ENCODE measurements at places on chromosomes 7 and 10.

DNA sequence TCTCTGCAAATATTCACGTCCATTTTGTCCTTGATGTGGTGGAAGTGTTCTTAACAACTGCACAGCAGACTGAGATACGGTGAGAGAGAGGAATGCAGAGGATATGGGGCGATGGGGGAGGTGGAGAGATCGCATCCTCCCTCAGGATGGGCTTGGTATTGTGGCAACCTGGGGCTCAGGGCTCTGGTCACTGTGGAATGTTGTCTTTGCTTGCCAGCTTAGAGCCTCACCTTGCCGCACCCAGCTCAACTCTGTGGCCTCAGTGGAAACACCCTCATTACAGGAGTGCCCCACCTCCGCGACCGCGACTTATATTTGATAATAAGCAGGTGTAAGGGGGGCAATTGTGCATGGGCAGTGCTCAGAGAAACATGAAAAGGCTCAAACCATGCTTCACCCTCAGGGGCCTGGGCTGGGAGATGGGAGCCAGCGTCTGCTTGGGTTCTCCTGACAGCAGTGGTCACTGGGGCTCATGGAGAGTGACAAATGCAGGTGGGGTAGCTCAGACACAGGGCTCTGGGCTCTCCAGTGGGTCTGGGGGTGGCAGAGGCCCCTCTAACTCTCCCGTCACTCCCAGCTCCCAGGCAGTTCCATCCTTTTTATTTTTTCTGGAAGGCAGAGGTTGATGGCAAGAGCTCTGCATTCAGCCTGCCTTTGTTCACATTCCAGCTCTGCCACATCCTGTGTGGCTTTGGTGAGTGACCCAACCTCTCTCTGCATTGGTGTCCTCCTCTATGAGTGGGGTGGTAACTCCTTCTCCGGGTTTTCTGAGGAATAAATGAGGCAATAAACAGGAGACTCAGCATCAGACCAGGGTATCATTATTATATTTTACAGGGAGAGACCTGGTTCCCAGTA lies 43.1 kb upstream of the EMX2 start:
- no peak for DNase-seq

GRCh38 chr7:82050792-82051191 lies 280.9 kb upstream of the HGF start:
- DNase-seq = no peak

DNA sequence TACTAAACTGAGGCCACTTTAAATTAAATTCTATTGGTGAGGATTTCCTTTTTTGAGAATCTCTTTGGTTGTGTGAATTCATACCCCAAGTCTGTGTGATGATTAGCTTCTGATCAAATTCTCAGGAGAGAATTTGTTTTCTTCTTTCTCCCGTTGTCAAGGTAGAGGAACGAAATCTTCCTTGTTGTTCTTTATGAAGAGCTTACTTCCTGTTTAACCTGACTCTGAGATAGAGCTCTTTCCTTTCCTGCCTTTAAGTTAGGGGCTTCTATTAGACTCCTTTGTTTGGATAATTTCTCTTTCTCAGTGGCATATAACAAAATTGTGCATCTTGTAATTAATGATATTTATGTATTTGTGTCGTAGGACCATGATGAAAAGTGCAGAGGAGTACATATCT lies 572.1 kb downstream of the REEP3 start:
- no peak for DNase-seq

GRCh38 chr7:135189221-135189662 lies 18.7 kb upstream of the CYREN start:
- no peak for DNase-seq

DNA sequence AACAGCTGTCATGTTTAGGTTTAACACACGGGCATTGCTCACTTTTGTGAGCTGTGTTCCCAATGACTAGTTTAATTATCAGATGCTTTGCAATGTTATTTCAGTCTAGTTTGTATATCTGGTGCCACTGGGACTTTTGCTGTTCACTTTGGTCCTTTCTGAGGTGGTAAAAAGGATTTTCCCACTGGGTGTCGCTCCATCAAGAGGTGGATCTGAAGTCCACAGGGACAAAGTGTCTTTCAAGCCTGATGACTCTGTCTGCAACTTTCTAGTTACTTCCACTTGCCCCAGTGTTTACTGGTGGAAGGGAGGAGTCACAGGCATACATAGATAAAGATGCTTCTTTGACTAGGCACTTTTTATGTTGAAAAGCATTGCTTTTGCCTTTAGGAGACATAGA lies 242.2 kb downstream of the HGF start:
- no peak for DNase-seq

GRCh38 chr7:12623885-12624498 lies 53.5 kb downstream of the SCIN start:
- no peak for DNase-seq

- no peak for DNase-seq
Observed at GRCh38 chr10:16674147-16674703, 143.0 kb downstream of the RSU1 start.

DNA sequence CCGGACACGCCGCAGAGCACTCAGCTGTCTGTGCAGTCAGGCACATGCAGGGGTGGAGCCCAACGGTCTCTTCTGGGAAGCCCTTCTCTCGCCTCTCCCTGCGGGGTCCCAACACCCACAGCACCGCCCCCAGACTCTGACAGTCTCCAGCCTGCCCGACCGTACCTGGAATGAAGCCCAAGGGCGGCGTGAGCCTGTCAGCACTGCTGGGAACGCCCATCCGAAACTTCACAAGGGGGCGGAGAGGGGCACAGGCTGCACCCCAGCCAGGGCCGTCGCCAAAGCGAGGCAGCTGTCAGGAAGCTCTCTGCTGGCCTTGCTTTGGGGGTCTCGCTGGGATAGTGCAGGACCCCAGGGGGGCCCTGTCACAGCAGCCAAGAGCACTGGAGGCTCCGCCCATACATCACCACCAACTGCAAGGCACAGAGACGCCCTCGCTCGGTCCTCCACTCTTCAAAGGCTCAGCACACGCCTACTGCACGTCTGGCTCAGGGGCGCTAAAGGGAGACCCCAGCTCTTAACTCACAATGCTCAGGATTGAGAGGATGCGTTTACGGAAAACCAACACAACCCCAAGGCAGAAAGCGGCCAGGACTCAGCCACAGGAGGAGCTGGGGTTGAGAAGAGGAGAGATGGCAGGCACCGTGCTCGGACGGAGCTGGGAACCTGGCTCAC lies 30.9 kb downstream of the MAD1L1 start:
- DNase-seq = no peak

DNA sequence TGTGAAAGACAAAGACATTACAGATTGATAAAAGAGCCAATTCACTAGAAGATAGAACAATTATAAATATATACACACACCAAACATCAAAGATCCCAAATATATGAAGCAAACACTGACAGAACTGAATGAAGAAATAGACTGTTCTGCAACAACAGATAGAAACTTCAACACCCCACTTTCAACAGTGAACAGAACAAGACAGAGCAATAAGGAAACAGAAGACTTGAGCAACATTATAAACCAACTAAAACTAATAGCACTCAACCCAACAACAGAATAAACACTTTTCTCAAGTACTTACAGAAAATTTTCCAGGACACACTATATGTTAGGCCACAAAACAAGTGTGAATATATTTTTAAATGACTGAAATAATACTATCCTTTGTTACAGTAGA lies 10.9 kb downstream of the CDCA7L start:
- DNase-seq = no peak

DNA sequence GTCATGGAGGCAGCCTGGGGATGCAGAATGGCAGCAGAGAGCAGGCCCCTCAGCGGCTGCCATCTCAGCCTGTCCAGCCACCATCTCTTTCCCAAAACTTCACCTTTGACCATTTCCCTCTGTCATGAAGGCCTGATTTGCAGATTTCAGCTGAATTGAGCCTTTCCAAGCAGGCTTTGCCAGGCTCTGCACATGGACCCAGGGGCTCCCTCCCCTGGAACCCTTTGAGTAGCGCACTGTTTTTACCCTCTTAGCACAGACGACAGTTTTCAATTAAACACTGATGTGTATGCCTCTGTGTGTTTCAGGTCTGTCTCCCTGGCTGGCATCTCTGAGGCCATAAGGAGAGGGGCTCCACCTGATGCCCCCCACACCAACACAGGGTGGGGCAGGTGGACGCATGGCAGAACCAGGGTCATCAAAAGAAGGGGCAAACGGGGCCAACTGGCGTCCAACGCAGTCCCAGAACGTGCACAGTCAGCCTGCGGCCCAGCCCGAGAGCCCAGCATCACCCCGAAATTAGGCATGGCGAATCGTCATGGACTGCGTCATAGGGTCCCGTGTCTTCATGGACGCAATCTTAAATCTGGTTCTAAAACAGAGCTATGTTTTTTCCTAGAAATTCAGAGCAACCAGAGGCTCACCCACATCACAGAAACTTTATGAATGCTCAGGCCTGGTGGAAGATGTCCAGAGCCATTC lies 185.0 kb upstream of the TCERG1L start:
- DNase-seq = no peak

GRCh38 chr10:58785354-58785753 lies 272.7 kb downstream of the BICC1 start:
- no peak for DNase-seq

DNA sequence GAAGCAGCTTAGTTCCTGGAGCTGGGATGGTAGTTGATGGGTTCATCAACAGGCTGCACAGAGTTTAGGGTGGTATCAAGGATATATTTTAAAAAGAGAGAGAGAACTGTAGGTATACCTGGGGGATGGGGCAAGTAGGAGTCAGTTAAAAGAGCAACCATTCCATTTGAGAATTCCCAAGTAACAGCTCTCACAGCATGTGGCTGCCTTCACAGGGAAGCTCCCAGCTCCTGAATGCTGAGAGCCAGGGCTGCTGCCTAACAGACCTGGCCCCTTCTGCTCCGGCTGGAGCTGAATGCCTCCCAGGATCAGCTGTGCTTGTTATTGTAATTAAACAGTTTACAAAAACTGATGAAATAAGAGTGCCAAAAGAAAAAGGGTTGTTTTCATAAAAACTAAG lies 58.8 kb upstream of the GPR26 start:
- no peak for DNase-seq
